ENCODE measurements at places on chromosomes 6 and 20. TPM values are rescaled to one million over a fixed set of nuclear protein-coding genes. Genes with fewer than 3 reads are reported as not detected.

The TMEM200A gene
- total RNA-seq, result 8.8 TPM

The SEL1L2 gene
- not detected for total RNA-seq

The GTSF1L gene
- not detected for total RNA-seq

The EMILIN3 gene
- total RNA-seq, result 8.1 TPM

The TUBB1 gene
- not detected for total RNA-seq
